ENCODE measurements at places on chromosomes 11 and 22. TPM values are rescaled to one million over a fixed set of nuclear protein-coding genes. Genes with fewer than 3 reads are reported as not detected.

DNA sequence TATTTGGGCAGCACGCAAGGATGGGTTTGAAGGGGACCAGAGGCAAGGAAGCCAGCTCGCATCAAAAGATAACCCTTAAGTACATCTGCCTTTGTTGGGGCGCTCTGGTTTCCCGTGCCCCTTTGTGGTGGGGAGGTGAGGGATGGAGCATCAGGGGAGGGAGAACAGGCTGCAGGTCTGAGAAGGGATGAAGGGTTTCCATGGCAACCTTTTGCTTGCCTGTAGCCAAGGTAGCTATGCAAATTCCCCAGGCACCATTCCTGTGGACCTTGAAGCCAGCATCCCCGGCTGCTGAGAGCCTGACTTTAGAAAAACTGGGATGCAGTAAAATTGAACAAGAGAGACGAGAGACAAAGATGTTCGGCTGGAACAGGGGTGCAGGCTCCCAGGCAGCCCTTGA lies 75.7 kb downstream of the SEZ6L start:
- H3K27me3 ChIP-seq = no peaks in the 10 kb centered on the region
- H3K4me3 ChIP-seq = no peak overlapping the region
- no peak overlapping the region for H3K27ac ChIP-seq
- H3K36me3 ChIP-seq = no peaks in the 10 kb centered on the region

DNA sequence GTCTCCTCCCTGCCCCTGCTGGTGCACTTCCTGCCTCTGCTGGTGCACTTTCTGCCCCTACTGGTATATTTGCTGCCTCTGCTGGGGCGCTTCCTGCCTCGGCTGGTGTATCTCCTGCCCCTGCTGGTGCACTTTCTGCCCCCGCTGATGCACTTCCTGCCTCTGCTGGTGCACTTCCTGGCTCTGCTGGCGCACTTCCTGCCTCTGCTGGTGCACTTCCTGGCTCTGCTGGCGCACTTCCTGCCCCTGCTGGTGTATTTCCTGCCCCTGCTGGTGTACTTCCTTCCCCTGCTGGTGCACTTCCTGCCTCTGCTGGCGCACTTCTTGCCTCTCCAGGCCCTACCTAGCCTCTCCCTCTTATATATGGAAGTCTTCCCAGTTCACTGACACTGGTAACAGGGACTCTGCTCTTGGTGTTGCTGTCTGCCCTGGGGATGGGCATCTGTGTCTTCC lies 10.1 kb downstream of the MTFP1 start:
- H3K27me3 ChIP-seq = no peaks in the 10 kb centered on the region
- no peak overlapping the region for H3K4me3 ChIP-seq
- H3K36me3 ChIP-seq = no peaks in the 10 kb centered on the region
- peak overlapping the region; percentile 24 for H3K27ac ChIP-seq
- DNase-seq = no peak

- no peaks in the 10 kb centered on the region for H3K27me3 ChIP-seq
- H3K4me1 ChIP-seq = peaks cover 94% of the 10 kb centered on the region
- peak overlapping the region; percentile 91 for H3K27ac ChIP-seq
- H3K36me3 ChIP-seq = no peaks in the 10 kb centered on the region
- DNase-seq = peak; percentile 73
Measured at GRCh38 chr22:30307041-30307574, 17.8 kb upstream of the CASTOR1 start.

GRCh38 chr22:46905834-46906233 lies 143.4 kb downstream of the TBC1D22A start:
- H3K27me3 ChIP-seq = no peaks in the 10 kb centered on the region
- DNase-seq = no peak
- no peak overlapping the region for H3K27ac ChIP-seq
- no peak overlapping the region for H3K4me3 ChIP-seq

GRCh38 chr11:9820260-9820659 lies 156.4 kb downstream of the SWAP70 start:
- no peaks in the 10 kb centered on the region for H3K27me3 ChIP-seq
- H3K27ac ChIP-seq = no peak overlapping the region
- H3K4me1 ChIP-seq = no peaks in the 10 kb centered on the region
- no peaks in the 10 kb centered on the region for H3K36me3 ChIP-seq
- DNase-seq = peak; percentile 23

DNA sequence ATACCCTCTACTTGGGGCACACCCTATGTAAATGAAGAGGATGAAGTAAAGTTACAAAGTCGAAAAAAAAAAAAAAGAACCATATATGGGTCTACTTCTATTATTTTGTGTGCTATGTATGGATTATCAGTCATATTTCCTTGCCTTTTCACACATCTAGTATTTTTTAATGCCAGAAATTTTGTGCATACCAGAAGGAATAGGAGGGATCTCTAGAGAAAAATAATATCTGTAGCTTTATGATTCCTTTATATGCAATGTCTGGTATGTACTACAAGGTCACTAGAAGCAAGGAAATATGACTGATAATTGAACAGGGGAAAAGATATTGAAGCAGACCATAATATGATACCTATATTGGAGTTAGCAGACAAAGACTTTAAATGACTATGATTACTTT lies 713.4 kb downstream of the OPCML start:
- H3K36me3 ChIP-seq = no peaks in the 10 kb centered on the region
- H3K4me3 ChIP-seq = no peak overlapping the region
- DNase-seq = no peak
- no peaks in the 10 kb centered on the region for H3K4me1 ChIP-seq
- no peak overlapping the region for H3K27ac ChIP-seq
- no peaks in the 10 kb centered on the region for H3K27me3 ChIP-seq

GRCh38 chr11:57640068-57640800 lies 9.5 kb downstream of the YPEL4 start:
- H3K4me1 ChIP-seq = peaks cover 12% of the 10 kb centered on the region
- no peak for DNase-seq
- H3K36me3 ChIP-seq = no peaks in the 10 kb centered on the region
- H3K27ac ChIP-seq = no peak overlapping the region
- H3K27me3 ChIP-seq = no peaks in the 10 kb centered on the region

- DNase-seq = no peak
- H3K36me3 ChIP-seq = no peaks in the 10 kb centered on the region
- H3K27me3 ChIP-seq = no peaks in the 10 kb centered on the region
- no peak overlapping the region for H3K27ac ChIP-seq
- H3K4me1 ChIP-seq = no peaks in the 10 kb centered on the region
Measured at GRCh38 chr11:131924001-131924400, 553.6 kb downstream of the NTM start.

- no peaks in the 10 kb centered on the region for H3K36me3 ChIP-seq
- no peak overlapping the region for H3K27ac ChIP-seq
- no peaks in the 10 kb centered on the region for H3K4me1 ChIP-seq
- DNase-seq = no peak
- H3K4me3 ChIP-seq = no peak overlapping the region
- H3K27me3 ChIP-seq = no peaks in the 10 kb centered on the region
Measured at GRCh38 chr11:63709336-63709884, 28.1 kb downstream of the RTN3 start.

DNA sequence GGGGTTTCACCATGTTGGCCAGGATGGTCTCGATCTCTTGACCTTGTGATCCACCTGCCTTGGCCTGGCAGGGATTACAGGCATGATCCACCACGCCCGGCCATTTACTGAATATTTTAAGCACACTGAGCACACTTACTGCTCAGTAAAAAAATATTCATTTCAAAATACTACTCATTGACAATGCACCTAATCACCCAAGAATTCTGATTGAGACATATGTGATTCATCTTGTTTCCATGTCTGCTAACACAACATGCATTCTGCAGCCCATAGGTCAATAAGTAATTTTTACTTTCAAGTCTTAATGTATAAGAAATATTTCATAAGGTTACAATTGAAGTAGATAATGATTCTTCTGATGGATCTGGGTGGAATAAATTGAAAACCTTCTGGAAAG lies 4.2 kb upstream of the OR52J3 start:
- H3K4me3 ChIP-seq = no peak overlapping the region
- H3K27me3 ChIP-seq = no peaks in the 10 kb centered on the region
- H3K27ac ChIP-seq = no peak overlapping the region

DNA sequence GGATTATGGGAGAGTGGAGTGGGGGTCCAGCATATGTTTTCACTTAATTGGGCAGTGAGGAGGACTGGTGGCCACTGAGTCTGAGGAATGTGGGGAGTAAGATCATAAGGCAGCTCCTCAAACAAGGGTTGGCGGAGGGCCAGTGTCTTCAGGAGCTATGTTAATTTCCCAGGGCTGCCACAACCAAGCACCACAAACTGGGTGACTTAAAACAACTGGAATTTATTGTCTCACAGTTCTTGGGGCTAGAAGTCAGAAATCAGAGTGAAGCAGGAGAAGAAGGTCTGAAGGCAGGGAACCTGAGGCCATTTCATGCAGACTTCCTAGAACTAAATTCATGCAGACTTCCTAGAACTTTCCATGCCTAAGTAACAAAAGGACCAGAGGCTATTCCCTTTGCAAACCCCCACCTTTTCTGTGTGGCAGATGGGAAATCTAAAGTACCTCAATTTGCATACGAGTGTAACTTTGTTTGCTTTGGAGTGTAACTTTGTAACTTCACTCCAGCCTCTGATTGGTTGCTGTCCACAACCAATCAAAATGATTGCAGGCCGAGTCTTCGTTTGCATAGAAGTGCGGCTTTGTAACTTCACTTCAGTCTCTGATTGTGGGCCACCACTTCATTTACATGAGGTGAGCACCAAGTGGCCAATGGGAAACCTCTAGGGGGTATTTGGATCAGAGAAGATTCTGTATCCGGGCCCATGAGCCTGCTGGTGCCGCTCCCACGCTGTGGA lies 50.5 kb upstream of the ZBED5 start:
- H3K27me3 ChIP-seq = no peaks in the 10 kb centered on the region
- no peak overlapping the region for H3K4me3 ChIP-seq
- H3K4me1 ChIP-seq = no peaks in the 10 kb centered on the region
- no peak overlapping the region for H3K27ac ChIP-seq
- H3K36me3 ChIP-seq = no peaks in the 10 kb centered on the region

- H3K4me3 ChIP-seq = no peak overlapping the region
- DNase-seq = no peak
- H3K27me3 ChIP-seq = no peaks in the 10 kb centered on the region
- H3K36me3 ChIP-seq = no peaks in the 10 kb centered on the region
- H3K4me1 ChIP-seq = peaks cover 8% of the 10 kb centered on the region
Measured at GRCh38 chr22:45190202-45190872, 26.6 kb downstream of the NUP50 start.

GRCh38 chr11:44572884-44573283 lies 7.4 kb downstream of the CD82 start:
- H3K27me3 ChIP-seq = no peaks in the 10 kb centered on the region
- no peak for DNase-seq
- no peak overlapping the region for H3K27ac ChIP-seq
- H3K4me3 ChIP-seq = no peak overlapping the region
- peaks cover 12% of the 10 kb centered on the region for H3K4me1 ChIP-seq

- no peak for DNase-seq
- H3K27me3 ChIP-seq = no peaks in the 10 kb centered on the region
- no peak overlapping the region for H3K4me3 ChIP-seq
- H3K36me3 ChIP-seq = no peaks in the 10 kb centered on the region
- H3K27ac ChIP-seq = no peak overlapping the region
Measured at GRCh38 chr11:1576825-1577224, 4.8 kb upstream of the DUSP8 start.

DNA sequence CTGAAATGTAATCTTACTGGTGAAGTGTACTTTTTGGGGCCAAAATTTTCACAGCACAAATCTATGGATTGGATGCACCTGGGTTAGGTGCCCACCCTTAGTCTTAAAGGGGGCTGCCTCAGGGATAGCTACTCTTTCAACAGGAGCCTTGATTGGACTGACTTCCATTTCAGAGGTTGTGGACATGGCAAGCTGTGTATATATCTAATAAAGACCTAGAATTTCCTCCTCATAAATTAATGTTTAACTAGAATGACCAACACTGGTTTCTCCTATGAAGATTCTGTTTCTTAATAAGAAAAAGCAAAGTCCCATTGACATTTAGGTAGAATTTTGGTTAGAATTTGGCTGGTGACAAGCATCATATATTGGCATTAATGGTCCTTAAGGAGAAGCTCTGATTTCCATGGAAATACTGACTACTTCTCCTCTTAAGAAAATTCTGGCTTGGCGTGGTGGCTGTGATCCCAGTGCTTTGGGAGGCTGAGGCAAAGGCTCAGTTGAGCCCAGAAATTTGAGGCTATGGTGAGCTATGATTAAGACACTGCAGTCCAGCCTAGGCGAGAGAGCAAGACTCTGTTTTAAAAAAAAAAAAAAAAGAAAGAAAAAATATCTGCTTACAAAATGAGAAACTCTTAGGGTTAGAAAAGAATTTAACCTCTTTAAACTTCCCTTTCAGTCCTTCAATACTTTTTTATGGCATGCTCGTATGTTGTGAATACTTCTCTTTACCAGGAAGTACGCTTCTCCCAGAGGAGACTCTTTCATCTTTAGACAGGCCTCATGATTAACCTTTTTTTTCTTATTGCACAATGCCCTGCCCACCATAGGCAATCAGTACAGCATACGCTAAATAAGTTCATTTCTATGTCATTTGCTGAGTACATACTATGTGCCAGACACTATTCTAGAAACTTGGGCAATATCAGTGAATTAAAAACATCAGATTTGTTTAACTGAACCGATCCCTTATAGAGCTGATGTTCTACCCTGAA lies 77.2 kb downstream of the PRR5L start:
- H3K27ac ChIP-seq = no peak overlapping the region
- H3K4me3 ChIP-seq = no peak overlapping the region
- H3K4me1 ChIP-seq = no peaks in the 10 kb centered on the region
- no peaks in the 10 kb centered on the region for H3K36me3 ChIP-seq

- H3K27ac ChIP-seq = no peak overlapping the region
- H3K36me3 ChIP-seq = no peaks in the 10 kb centered on the region
- no peak for DNase-seq
- H3K27me3 ChIP-seq = peaks cover 14% of the 10 kb centered on the region
- H3K4me1 ChIP-seq = no peaks in the 10 kb centered on the region
Measured at GRCh38 chr11:112961751-112962578, 745 bp downstream of the NCAM1 start.

- no peaks in the 10 kb centered on the region for H3K36me3 ChIP-seq
- H3K27ac ChIP-seq = no peak overlapping the region
- no peaks in the 10 kb centered on the region for H3K27me3 ChIP-seq
Measured at GRCh38 chr11:2673871-2674471, 25.8 kb downstream of the KCNQ1OT1 start.

- no peak overlapping the region for H3K27ac ChIP-seq
- no peak for DNase-seq
- H3K4me3 ChIP-seq = no peak overlapping the region
Measured at GRCh38 chr11:102144357-102145355, 34.4 kb downstream of the YAP1 start.

DNA sequence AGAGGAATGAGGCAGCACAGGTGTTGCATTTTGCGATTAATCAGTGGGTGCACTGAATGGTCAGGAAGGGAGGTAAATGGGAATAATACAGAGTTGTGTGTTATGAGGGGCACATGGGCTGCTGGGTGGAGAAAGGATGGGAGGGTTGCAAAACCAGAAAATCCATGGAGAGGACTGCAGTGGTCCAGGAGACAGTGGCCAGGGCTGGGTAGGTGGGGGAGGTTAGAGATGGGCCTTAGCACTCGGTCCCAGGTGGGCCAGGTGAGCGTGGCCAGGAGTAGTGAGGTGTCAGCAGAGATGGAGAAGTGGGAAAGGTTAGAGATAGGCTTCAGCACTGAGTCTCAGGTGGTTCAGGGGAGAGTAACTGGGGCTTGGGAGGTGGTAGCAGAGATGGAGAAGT lies 399.1 kb upstream of the LARGE1 start:
- no peaks in the 10 kb centered on the region for H3K4me1 ChIP-seq
- no peaks in the 10 kb centered on the region for H3K36me3 ChIP-seq

Gene MYBPC3
- total RNA-seq = not detected

Gene CRACR2B
- total RNA-seq = 83.0 TPM

Gene OR52B6
- total RNA-seq = not detected

Gene TMPRSS5
- total RNA-seq = 1.5 TPM

Gene SCN4B
- total RNA-seq = 5.6 TPM

Gene SPDYC
- total RNA-seq = not detected

Gene NUDT8
- 29.2 TPM for total RNA-seq

Gene OR8D4
- total RNA-seq = not detected

Gene DNHD1
- 31.4 TPM for total RNA-seq

All from prostate gland (tissue), 2 donors.